K562 (cell line): ENCODE measurements at places on chromosomes 11 and 22.

DNA sequence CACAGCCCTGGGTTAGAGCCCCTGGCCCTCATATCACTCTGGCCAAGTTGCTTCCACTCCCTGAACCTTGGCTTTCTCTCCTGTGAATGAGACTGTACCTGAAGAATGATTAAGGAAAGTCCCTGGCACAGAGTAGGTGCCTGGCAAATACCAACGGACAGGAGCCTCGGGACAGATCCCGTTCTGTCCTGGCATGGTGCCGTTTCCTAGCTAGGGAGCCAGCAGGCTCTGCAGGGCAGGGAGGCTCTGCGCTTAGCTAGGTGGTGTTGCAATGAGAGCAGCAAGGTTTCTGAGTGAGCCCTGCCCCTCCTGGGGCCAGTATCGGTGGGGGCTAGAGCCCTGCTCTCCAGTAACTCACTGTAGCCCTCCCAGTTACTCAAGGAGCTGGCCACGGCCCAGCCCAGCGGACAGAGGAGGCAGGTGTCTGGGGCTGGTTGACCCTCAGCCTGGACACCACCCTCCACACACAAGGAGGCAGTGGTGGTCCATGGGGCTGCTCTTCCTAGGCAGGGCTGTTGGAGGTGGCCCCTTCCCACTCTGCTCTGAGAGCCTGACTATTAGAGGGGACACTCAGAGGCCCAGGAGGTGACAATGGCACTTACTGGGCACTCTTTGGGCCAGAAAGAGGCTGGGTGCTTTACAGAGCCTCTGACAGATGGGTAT is 74.4 kb downstream of the NFAM1 start:
- DNase-seq: no peak

- no peak for DNase-seq
These were observed 3.2 kb upstream of the PRSS23 start for GRCh38 chr11:86797133-86797532.

GRCh38 chr22:50272044-50272802 is 2.0 kb upstream of the MAPK11 start:
- no peak for DNase-seq

- DNase-seq: no peak
These were observed 31.3 kb downstream of the NAGA start for GRCh38 chr22:42039271-42039670.

DNA sequence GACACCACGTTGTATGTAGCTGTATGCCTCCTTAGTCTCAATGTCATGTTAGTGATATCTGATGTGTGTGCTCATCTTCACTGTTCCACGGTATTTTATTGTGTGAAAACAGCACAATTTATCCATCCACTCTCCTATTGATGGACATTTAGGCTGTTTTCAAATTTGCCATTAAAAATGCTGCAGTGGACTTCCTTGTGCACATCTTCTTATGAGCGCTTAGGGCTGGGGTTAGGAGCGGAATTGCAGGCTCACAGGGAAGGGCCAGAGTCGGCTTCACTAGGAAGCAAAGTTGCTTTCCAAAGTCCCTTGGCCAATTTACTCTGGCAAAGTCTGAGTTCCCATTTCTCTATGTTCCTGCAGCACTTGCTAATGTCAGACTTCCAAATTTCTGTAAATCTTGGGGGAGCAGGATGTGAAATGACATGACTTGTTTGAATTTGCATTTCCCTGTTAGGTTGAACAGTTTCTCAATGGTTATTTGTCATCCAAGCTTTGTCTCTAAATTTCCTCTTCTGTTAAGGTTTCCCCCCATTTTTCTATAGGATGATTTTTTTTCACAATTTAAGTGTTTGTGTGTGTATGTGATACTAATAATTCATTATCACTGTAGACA is 75.4 kb downstream of the MYEOV start:
- DNase-seq: no peak

DNA sequence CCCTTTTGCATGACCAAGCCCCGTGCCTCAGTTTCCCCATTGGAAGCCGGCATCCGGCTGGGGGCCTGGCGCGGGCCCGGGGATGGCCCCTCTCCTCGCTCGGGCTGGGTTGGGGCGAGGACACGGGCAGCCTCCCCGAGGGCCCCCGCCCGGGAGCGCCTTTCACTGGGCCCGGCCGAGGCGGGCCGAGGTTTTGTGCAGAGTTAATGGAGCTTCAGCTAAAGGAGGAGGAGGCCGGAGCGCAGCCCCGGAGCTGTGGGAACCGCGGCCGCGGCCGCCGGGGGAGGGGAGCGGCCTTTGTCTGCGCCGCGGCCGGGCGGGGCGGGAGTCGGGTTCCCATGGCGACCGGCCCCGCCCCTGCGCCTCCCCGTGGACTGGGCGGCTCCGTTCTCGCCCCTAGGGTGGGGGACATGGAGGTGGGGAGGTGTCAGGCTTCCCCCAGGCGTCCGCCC is 1.4 kb upstream of the MAPK11 start:
- DNase-seq: peak; percentile 80

DNA sequence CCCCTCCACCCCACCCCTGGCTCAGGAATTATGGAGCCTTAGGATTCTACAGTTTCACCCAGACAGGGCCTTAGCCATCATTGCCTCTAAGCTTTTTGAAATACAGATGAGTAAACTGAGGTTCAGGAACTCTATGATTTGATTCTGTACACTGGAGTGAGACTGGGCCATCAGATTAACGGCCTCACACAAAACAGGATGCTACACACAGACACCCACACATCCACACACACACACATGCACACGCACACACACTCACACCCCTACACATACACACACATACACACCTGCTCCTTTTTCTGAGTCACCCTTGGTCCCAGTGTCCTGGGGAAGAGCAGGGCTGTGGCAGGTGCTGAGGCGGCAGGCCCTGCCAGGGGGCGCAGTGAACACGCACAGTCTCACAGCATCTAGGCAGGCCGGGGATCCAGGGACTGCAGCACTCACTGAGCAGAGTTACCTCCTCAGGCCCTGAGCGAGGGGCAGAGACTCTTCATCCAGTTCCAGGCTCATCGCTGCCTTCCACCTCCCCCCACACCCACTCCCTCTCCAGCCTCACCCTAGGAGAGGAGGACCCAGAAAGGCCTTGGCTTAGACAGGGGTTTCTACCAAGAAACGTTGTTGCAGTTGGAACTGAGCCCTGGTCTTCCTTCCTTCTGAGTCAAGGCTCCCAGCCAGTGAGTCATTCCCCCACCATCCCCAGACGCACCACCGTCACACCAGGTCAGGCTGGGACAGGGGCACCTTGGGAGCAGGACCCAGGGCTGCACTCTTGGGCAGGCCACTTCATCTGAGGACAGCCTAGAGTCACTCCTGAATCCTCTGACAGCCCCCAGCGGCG is 89.8 kb upstream of the PARVA start:
- DNase-seq: peak; percentile 49

GRCh38 chr11:108293229-108293628 is 70.4 kb downstream of the ATM start:
- DNase-seq: no peak

DNA sequence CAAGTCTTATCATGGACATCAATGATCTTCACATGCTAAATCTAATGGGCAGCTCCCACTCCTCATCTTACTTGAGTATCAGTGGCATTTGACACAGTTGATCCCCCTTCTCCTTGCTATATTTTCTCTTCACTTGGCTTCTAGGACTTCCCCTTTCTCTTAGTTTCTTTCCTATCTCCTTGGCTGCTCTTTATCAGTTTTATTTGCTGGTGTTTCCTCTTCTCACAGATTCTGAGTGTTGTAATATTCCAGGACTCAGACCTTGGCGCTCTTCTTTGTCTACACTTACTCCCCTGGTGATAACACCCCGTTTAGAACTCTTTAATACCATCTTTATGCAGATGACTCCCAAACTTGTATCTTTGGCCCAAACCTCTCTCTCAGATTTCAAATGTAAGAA is 33.9 kb upstream of the RASSF10 start:
- DNase-seq: no peak

- DNase-seq: no peak
These were observed 1.9 kb downstream of the SEPTIN5 start for GRCh38 chr22:19716041-19716828.

DNA sequence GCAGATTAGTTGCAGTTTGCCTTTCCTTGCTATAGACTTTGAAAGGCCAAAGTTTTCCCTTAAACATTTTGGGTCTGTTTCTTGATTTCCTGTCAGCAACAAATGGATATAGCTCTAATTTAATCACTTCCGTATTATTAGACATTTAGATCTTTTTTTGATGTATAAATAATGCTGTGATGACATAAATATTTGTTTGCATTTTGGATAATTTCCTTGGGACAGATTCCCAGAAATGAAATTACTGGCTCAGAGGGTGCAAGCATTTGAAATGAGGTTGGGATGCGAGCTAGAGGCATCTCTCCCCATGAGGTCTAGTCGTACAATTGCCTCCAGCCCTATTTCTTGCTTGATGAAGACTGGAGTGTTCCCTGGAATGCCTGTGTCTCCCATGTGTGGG is 94.2 kb downstream of the TBC1D22A start:
- no peak for DNase-seq

DNA sequence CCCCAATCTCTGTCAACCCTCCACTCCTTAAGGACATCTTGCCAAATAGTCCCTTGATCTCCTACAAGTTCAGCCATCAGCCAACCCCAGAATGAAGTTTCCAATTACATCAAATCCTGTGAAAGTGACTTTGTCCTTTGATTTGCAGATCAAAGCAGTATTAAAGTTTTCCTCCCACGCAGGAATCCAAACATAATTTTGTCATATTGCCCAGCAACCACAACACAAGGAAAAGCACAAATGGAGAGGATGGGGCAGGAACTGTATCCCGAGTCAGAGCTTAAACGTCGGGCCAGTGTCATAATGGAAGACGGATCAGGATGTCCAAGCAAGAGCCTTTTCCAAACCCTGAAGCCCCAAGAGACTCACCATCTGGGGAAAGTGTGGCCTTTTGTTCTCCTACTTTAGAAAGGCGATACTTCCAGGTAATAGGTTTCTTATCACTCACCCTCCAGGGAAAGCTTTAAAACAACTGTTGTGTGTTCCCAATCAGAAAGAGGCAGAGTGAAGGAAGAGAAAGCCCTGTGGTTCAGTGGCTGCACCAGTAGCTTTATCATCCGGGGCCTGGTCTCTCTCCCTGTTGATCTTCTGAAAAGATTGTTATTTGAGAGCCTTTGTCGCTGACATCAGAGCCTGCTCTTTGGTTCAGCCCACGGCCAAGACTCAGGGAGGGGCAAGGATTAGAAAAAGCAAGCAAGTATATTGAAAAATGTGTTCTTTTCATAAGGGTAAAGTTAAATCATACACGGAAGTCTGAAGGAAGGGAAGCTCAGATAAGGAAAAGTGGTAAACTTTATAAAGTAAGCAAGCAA is 41.7 kb downstream of the EXPH5 start:
- DNase-seq: peak; percentile 82

- no peak for DNase-seq
These were observed 40.8 kb upstream of the OPCML start for GRCh38 chr11:133573081-133573480.

DNA sequence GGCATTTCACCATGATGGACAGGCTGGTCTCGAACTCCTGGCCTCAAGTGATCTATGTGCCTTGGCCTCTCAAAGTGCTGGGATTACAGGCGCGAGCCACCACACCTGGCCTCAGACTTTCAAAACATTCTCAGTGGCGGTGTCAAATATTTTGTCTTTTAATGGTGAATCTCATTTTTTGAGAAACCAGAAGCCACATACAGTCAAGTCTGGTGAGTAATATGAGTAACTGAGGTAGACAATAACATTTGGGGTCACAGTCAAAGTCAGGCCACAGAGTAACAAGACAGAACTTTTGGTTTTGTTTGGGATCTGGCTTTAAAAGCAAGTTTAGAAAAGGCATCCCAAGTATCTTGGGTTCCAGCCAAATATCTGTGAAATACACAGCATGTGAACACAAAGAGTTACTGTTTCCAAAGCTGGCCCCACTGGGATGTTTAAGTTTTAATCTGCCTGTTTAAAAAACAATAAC is 5.6 kb upstream of the TMA7B start:
- DNase-seq: no peak

- DNase-seq: no peak
These were observed 310.8 kb upstream of the PITPNB start for GRCh38 chr22:28229566-28230485.

DNA sequence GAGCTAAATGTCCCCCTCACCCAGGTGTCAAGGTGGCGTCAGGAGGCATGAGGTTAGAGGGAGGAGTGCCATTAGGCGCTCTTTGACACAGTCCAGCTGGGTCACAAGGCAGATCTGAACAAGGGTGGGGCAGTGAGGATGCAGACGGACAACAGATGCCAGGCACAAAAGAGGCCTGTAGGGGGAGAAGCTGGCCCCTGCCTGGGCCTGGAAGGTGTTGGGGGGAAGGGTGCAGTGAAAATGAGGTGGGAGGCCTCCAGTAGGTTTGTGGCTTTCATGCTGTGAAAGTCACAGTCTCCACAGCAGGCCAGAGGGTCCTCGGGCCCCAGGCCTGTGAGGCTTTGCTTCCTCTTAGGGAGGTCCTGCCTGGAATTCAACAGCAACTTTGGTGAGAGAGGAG is 85.0 kb upstream of the PLET1 start:
- peak; percentile 32 for DNase-seq

DNA sequence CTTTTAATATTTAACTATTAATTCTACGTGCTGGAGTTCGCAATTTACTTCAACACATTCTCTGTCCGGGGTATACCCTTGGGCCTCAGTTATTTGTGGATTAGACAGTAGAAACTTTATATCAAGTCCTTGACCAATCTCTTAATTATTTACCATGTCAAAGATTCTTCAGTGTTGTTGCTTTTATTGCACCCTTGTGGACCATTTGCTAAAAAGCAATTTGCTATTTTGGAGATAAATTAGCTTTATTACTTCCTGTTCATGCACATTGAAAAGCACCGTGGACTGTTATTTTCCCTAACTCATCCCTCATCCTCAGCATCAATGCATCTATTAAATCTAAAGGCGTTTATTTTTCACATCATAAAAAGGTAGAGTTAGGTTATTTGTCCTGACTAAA is 609.9 kb downstream of the CNTN5 start:
- no peak for DNase-seq

DNA sequence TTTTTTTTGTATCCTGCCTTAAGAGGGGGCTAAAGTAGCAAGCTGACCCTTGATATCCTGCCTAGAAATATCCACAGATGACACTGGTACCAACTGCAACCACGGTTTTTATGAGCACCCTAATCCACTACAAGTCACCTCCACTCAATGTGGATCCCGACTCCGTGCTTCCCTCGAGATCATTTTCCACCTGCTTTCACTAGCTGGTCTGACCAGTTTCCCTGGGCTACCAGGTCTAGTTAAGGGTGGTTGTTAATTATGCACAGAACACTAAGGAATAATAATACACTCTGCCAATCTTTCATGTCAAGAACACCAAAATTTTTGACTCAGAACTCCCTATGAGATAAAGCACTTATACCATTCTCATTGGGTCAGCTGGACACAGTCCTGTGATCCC is 82.3 kb downstream of the ABTB2 start:
- DNase-seq: no peak

- DNase-seq: peak; percentile 51
These were observed 588 bp downstream of the TSPAN32 start for GRCh38 chr11:2302306-2302895.

DNA sequence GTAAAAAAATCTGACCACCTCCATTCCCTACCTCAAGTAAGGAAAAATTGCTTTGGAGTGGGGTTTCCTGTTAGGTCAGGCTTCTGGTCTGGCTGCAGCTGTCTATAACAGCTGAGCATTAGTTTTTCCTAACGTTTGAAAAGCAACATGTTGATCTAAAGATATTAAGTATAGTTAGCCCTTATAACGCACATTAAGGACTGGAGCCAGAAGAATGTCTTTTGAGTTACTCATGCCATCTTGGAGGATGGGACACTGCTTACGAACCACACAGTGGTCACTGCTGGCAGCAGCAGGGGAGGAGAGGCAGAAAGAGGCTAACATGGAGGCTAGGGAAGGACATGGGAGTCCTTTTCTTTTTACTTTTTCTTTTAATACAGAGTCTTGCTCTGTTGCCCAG is 44.1 kb upstream of the GDPD4 start:
- no peak for DNase-seq

- no peak for DNase-seq
These were observed 6.6 kb downstream of the CERK start for GRCh38 chr22:46731246-46732040.
